ENCODE measurements at places on chromosomes 5 and 9.

GRCh38 chr9:74431467-74431866 is 65.7 kb upstream of the RORB start:
- no peak for DNase-seq

- no peak for DNase-seq
Observed at GRCh38 chr5:3490957-3491507, 104.6 kb upstream of the IRX1 start.

DNA sequence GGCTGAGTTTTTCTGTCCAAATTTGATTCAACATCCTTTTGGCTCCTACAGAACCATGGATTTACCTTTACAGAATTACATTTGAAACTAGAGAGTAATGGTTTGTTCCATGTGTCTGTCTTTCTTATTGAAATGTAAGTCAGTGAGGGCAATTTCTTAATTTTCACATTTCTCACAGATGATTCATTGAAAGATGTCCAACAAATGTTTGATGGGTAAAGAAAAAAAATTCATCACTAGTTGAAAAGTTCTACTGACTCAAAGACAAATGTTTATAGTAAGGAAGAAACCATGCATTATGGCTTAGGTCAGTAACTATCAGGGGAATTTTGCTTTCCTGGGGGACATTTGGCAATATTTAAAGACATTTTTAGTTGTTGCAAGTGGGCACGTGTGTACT is 131.6 kb upstream of the TRPM3 start:
- no peak for DNase-seq

GRCh38 chr5:66469684-66470083 is 126.5 kb upstream of the MAST4 start:
- DNase-seq = no peak

DNA sequence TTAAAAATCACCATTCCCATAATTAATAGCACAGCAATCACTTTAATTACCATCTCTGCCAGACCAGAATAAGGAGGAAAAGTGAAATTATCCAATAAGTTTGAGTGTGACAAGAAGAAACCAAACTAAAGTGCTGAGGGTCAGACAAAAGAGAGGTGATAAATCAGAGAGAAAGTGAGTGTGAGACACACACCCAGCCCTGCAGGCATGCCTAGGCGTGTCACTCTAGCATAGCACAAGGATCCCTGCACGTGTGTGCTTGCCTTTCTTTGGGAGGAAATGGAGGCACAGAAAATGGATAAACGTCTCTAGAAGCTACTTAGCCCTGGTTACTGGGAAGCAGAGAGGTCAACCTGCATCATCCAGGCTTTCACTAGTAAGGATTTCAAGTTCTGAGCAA is 56.2 kb downstream of the SEMA6A start:
- DNase-seq = no peak

DNA sequence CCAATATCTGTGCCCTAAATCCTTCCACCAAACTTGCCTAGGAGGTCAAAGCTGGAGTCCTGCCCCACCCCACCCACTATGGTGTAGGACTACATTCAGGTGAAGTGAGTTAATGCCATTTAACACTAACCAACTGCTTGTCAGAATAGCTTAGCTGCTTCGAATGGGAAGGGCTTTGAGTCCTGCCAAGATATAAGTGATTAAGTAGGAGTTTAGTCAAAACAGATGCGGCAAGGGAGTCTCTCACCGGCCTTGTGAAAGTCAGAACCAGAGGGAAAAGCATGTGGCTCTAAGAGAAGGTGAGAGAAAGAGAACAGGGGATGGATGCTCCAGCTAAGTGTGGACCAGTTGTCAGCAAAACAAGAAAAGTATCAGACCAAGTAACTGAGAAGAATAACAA is 132.6 kb downstream of the SPOCK1 start:
- no peak for DNase-seq

DNA sequence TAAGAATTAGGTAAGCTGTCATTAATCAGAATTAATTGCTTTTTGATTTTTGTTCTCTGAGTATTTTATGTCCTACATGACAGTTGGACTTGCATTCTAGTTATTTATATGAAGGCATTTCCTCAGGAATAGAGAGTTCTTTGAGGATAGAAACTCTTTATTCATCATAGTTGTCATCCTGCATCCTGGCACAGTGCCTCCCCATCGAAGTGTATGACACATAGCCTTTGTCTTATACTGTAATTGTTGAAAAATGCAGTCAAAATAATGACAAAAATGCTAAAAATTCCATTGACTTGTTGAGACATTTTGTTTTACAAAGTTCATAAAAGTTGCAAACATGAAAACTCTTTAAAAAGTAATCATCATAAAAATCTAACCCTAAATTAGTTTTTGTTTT is 36.5 kb downstream of the CFAP95 start:
- no peak for DNase-seq

GRCh38 chr5:87155106-87155505 is 112.6 kb upstream of the RASA1 start:
- DNase-seq = no peak

DNA sequence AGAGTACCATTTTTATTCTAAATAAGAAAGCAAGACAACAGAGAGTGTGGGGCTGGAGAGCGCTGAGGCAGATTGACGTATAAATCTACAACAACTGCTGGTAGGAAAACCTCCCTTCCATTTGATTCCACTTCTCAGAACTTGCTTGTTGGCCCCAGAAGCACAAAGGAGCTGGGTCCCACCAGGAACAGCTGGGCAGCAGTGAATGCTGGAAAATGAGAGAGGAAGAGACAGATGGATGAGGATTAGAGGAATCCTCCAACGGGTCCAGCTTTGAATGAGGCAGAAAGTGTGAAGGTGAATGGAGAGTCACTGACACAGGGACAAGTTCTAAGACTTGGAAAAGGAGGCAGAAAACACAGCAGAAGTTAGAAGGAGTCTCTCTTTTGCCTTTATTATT is 14.8 kb downstream of the TAS2R1 start:
- DNase-seq = no peak

- DNase-seq = no peak
Observed at GRCh38 chr5:134503088-134503936, 22.2 kb upstream of the JADE2 start.

DNA sequence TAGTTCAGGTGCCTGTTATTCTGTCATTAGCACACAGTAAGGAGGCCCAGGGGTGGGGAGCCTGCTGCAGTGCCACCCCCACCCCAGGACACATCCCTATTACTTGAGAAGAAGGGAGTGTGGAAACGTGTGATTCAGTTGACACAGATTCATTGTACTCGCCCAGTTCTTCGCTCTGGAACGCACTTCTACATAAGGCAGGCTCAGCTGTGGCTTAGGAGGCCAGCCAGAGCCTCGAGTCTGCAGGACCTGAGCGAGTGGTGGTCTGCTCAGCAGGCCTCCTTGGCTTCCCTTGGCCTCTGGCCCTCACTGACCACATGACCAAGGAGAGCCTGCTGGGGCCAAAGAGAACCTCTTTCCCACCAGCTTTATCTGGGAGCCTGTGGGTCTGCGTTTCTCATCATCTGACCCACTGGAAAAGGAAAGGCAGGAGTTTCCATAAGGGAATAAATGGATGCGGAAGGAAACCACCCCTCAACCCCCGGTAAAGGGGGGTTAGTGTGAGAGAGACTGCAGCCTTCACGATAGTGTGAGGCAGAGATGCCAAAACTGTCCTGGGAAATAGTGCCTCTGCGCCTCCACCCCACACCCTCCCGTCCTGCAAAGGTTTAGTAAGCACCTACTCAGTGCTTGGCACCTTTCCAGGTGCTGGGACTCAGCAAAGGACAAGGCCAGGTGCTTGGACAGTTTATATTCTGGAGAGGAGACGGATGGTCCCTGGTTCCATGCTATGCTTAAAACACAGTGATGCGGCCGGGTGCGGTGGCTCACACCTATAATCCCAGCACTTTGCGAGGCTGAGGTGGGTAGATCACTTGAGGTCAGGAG is 73.7 kb downstream of the PPARGC1B start:
- DNase-seq = no peak

DNA sequence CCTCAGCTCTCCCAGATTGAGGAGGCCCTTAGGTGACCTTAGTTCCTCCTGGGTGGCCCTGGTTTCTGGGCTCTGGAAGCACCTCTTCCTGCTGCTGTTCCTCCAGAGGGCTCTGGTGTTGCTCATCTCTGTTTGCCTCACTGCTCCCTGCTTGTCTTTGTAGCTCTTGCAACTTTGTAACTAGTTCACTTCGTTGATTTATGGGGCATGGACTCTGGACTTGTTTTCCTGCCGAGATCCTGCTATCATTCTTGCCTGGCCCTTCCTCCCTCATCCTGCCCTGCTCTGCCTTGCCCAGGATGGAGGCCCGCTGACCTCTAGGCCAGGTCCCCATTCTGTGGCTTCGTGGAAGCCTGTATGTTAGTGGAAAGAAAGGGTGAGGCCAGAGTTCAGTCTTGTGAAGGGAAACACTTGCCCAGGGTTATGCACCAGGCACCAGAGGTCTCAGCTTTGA is 169.3 kb downstream of the MACROH2A1 start:
- DNase-seq = no peak

GRCh38 chr5:154237946-154238345 is 47.4 kb downstream of the GALNT10 start:
- no peak for DNase-seq

- DNase-seq = no peak
Observed at GRCh38 chr9:90839183-90839728, 37.6 kb downstream of the SYK start.

GRCh38 chr9:111572950-111573604 is 26.4 kb downstream of the PTGR1 start:
- DNase-seq = peak; percentile 8

DNA sequence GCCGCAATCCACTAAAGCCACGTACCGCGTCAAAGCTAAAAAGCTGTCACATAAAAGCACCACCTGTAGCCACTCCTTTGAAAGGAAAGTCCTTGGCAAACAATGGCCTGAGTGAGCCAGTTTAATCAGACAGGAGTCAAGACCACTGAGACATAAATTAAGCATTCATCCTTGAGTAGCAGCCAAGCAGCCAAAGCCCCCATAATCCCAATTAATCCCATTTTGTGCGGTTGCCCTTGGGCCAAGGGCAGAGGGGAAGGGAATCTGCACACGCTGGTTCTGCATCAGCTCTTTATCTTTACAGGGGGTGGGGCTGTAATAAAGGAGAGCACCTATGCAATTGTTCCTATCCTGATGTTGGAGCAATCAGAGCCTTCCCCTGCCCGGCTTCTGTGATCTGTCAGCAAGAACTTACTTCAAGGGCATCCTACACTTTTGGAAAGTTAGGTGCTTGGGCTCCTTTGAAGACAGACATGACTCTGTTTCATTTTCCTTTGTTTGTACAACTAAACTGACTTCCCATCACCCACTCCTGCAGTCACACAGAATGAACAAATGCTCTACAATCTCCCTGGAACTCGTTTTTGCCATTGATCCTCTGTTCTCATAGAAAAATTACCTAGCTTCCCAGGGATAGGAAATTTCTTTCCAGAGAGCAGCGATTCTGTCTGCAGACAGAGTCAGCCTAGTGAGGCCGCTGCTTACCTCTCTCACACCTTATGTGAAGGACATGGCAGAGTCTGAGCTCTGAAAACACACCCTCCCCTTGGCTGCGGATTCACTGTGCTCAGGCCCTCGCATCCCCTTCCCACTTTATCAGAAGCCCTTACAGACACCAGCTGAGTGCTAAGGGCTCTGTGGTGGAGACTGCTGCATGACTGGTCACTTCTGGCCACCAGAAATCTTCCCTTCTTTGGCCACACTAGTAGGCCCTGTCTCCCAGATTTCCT is 116.2 kb upstream of the TBCA start:
- DNase-seq = peak; percentile 62

- no peak for DNase-seq
Observed at GRCh38 chr5:92265804-92266203, 882.7 kb upstream of the ARRDC3 start.

DNA sequence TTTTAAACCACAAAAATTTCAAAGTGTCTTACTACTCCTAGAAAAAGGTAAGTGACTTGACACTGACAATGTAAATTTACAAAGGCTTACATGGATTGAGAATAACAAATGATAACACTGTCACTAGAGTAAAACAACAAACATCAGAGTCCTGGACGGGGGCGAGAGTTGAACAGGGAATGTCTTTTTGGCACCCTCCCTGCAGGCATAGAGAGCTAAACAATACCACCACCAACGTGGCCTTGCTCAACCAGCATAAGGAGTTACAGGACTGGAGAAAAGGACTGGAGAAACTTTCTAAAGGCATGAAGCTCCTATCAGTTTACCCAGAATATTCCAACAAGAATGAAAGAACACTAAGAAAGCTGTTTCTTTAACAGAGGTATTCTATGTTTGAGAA is 55.3 kb downstream of the PTBP3 start:
- no peak for DNase-seq

DNA sequence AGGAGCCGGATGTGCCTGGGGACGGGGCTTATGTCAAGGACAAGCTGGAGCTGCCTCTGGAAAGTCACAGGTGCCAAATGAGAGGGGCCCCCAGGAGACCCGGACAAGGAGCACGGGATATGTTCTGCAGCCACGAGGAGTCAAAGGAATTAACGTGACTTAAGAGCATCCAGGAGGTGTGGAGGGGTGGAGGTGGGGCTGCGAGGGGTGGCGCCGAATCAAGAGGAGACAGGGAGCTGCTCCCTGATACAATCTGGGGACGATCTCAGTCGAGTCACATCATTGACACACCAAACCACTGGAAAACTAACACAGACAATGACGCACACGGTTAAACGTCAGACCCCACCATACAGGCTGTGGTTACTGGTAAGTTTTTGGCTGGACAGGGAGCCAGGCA is 10.4 kb downstream of the CCDC127 start:
- DNase-seq = no peak

DNA sequence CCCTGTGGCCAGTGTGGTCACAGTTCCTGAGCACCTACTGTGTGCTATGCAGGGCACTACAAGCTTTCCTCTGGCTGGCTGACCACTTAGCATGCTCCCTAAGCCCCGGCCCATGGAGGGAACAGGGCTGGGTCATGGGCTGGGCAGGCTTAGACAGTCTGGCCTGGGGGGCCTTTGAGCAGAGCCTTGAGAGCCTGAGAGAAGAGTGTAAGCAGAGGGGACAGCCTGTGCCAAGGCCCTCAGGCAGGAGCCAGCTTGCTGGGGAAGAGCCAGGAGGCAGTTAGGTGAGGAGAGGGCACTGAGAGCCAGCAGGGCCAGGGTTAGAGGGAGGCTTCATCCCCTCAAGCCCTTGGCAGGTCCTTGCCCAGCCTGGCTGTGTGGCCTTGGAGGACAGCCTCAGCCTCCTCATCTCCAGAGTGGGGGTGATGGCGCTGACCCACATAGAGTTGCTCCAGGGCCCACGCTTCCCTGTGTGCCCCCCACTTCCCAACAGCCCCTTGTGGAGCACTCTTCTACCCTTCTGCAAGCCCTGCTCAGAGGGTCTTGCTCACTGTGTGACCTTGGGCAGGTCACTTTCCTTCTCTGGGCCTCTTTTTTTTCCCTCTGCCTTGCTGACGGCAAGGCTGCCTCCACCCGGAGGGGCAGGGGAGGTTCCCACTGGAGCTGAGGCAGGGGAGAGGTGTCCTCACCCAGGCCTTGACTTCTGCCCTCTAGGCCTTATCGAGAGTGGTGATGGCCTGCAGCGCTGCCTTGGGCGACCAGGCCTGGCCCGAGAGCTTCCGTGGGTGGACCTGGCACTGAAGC is 107.1 kb downstream of the PHF2 start:
- DNase-seq = no peak

All from NCI-H345 (cell line).